H4 (cell line): ENCODE measurements at places on chromosomes 6 and 20.
A peak's percentile ranks its signal among the peaks of the same experiment; 100 is the strongest.

DNA sequence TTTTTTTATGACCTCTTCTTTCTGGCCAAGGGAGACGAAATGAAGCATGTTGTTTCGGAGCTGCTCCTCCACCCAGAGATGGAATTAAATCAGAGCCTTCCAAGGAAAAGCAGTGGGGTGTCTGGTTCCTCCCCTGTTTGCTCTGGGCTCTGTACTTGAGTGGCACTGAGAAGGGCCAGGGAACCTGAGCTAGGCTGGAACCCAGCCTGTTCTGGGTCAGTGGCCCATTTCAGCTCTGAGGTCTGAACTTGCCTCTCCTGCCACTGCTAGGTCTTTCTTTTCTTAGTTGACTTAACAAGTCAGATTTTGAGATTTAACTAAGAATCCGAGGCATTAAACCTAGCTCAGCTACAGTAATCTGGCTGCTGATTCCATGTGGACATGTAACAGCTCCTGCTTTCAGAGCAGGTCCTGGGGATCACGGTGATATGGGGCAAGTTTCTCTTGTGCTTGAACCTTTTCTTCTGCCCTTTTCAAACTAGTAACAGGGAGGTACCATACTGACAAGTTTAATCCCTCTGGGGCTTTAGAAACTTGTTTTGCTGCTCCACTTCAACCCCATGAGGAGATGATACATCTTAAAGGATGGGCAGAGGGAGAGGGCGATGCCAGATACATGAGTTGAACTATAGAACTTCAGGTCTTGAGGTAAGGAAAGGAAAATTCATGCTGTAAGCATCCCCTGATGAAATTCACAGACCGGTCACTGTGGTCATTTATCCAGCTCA, 101.1 kb downstream of the SLC24A3 start:
- DNase-seq: no peak

DNA sequence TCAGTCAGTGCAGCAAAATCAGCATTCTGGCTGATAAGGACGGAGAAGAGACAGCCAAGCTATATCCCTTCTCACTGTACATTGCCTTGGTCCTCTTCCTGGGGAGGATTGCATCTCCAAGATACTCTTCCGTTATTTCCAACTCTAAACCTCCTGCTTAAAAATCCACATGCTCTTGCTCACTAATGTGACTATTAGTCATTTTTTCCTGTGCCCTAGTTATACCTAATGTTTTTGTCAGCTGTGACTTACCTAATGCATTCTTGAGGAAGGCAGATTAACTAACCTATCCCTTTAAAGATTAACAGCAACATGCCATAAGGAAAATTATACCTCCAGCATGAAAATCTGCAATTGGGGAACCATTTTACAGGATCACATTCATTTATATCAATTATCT, 317.6 kb downstream of the BTBD9 start:
- DNase-seq: no peak

DNA sequence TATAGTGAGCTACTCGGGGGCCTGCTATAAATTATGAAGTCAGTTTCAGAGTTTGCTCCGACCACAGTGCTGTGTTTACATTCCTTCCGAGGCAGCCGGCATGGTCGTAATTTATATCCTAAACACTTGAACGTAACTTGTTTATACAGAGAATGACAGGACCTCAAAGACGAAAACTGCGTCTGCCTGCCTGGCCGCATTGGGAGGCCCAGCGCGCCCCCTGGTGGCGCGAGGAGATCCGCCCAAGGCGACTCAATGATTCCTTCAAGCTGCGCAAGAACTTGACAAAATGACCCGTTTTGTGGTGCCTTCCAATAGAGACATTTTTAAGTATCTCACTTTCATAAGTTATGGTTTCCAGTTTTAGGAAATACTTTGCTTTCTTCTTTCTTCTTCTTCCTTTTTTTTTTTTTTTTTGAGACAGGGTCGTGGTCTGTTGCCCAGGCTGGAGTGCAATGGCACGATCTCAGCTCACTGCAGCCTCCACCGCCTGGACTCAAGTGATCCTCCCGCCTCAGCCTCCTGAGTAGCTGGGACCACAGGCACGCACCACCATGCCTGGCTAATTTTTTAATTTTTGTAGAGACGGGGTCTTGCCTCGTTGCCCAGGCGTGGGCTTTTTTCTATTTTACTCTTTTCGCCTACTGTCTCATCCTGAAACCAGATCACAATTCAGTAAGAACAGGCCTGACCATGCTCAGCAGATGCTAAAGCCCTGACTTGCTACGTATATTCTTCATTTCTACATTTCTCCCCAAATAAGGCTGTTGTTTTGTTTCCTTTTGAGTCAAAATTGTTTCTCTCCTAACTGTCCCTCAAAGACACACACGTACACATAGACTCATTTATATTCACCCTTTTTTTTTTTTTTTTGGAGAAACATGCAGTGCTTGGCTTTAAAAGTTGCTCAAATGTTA, 7.8 kb downstream of the FOXF2 start:
- DNase-seq: peak; percentile 95

- DNase-seq: no peak
These were observed 33.2 kb upstream of the VEGFA start for GRCh38 chr6:43736844-43737243.

DNA sequence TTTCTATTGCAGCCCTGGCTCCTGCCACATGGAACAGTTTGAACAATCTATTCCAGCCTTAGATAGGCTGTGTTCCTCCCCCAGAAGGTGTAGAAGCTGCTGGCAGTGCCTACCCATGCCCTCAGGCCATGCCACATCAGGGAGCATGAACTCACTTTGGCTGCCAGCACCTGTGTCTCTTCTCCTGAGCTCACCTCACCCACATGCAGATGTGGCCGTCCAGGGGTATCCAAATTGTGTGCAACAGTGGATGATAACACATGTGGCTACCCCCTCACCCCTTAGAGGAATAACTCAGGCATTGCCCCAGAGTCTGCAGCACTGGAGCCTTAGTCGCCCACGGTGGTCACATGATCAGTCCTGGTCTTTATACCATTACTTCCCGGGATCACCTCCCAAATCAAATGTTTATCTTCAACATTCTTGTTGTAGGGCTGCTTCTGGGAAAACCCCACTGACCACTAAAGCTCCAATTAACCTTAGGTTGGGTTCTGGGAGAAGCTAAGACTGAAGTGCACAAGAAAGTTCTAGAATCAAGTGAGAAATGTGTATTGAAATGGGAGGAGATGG, 110.4 kb downstream of the BANF2 start:
- DNase-seq: no peak

- no peak for DNase-seq
These were observed at the start of gene GPX6 for GRCh38 chr6:28515676-28516075. GPX6 (minus strand) TSS chr6:28515793; CDS start chr6:28515743, 50 bp downstream.

- no peak for DNase-seq
These were observed 21.6 kb upstream of the BCAS1 start for GRCh38 chr20:54092021-54092420.
